ENCODE measurements at places on chromosomes 3 and 15.
A peak's percentile ranks its signal among the peaks of the same experiment; 100 is the strongest.

DNA sequence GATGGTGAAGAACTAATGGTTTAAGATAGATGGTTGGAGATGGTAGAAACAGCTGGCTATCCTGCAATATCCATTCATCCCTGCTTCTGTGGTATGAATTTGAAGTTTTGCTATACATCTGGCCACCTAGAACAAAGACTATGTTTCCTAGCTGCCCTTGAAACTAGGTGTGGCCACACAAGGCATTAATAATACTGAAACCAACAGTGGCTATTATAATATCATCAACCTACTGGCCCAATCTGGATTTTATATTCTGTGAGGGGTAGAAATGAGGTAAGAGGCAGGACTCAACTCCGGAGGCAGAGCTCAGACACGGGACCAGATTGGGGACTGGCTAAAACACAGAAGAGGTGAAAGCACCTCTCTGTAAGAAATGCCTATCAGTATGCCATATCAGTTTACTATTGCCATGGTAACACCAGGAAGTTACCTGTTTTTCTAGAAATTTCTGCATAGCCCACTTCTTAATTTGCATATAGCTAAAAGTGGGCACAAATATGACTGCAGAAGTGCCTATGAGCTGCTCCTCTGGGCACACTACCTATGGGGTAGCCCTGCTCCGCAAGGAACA, 8.4 kb downstream of the IFT80 start:
- DNase-seq: no peak

- DNase-seq: no peak
Measured at GRCh38 chr15:88191812-88192165, 64.8 kb downstream of the NTRK3 start.

GRCh38 chr3:42412526-42413155, 2.2 kb upstream of the LYZL4 start:
- DNase-seq: no peak

DNA sequence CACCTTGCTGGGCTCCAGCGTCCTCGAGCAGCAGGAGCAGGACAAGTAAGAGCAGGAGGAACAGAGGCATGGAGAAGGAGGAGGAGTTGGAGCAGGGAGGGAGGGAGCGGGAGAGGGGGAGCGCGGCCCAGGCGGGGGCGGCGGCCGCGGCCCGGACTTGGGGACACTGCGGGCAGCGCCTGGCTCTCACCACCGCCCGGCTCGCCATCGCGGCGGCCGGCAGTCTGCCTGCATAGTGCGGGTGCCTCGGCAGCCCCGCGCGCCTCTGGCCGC, 440 bp downstream of the DCBLD2 start:
- DNase-seq: no peak

GRCh38 chr15:57932348-57932747, 133.2 kb downstream of the ALDH1A2 start:
- DNase-seq: no peak

DNA sequence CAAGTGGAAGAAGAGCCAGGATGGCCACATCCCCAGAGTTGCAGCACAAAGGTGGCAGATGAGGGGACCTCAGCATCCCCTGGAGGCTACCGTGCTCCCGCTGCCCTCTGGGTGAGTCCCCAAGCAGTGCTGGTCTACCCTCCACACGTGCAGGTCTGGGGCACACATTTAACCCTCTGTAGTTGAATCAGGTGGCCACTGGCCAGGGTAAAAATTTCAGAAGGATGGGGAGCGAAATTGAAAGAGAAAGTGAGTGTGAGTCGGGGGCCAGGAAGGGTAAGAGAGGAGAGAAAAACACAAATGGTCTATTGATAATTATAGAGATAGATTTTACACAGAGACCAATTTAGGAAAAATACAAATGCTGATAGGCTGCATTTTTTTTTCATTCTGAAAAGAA, 139.5 kb upstream of the EIF1B start:
- DNase-seq: no peak

DNA sequence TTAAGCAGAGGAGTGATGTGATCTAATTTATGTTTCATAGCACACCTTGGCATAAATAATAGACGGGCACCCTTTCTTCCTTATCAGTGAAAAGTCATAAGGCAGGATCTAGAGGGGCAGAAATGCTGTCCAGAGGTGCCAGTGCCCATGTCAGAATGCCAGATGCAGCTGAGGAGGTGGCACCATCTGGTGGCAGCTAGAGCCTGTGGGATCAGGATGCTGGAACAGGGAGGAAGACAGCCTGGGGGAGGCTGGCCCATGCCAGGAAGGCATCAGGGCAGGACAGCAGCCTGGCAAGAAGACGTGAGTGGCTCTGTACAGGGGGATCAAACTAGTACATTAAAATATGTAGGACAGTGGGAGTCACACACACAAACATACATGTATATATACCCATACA, 16.5 kb downstream of the MYH15 start:
- no peak for DNase-seq

DNA sequence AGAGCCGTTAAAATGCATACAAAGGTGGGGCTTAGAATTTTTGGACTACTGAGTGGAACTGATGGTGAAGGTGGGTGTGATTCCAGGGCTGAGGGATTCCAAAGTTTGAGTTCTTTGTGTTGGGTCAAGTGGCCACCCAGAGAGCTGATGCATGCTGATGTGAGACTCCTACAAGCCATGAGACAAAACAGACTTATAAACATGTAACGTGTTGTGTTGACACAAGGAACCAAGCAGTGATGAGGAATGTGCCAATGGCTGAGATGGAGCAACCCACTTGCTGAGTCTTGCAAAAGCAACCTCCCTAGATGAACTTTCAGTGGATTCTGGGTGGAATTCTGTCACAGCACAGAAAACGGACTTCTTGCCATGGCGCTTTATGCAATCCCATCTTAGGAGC, 289.0 kb downstream of the TLE3 start:
- no peak for DNase-seq

GRCh38 chr3:55879901-55880331, 392.8 kb upstream of the WNT5A start:
- no peak for DNase-seq

DNA sequence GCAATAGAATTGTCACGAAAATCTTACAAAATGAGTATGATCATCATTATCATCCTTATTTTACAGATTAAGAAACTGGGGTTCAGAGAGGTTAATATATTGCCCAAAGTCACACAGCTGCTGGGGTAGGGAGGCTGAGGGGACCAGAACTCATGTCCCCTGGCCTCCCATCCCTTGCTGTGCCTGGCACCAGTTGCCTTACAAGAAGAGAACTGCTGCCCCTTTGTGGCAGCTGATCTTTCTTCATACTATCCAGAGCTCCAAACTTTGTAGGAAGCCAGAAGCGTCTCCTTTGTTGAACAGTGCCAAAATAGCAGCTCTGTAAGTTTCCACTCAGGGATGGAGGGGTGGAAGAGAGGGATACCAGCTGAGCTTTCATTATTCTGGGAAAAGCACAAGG, 236.8 kb upstream of the TBC1D5 start:
- no peak for DNase-seq

DNA sequence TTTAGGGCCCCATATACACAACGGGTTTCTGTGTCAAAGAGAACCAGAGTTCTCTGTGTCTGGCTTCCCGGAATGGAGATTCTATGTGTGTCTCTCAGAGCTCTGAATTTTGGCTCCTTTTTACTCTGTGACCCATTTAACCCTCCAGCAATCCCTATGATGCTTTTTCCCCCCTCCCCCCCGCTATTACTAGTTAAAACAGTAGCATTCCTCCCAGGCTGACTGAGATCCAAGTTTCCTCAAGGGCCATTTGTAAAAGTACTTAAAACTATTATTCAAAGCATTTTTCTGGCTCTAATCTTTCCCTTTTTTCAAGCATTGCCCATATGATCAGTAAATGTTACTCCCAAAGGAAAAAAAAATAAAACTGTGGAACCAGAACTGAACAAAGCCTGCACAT, 6.6 kb upstream of the STAC start:
- no peak for DNase-seq

GRCh38 chr3:54797111-54797510, 130.7 kb downstream of the LRTM1 start:
- DNase-seq: no peak

DNA sequence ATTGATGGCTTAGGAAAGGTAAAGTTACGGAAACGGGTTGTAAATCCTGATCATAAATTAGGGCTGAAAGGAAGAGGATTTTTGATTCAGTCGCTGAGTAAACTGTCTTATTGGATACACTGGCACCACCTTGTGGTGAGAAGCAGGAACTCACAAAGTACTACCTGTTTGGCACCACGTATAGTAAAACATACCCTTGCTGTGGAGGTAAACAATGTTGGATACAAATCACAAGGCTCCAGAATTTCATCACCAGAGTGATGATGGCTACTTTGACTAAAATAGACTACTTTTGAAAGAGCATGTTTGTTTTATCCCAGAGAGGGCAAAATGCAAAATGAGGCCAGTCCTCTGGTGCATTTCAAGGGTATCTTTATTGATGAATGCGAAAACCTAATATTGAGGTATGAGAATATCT, 216.9 kb downstream of the IGSF11 start:
- DNase-seq: peak; percentile 41

- DNase-seq: no peak
Measured at GRCh38 chr3:65713016-65713415, 325.7 kb downstream of the MAGI1 start.

- DNase-seq: no peak
Measured at GRCh38 chr3:27085829-27086730, 283.1 kb downstream of the NEK10 start.
